Stromal cell of bone marrow (primary cell): ENCODE measurements at places on chromosomes 2 and 18.

DNA sequence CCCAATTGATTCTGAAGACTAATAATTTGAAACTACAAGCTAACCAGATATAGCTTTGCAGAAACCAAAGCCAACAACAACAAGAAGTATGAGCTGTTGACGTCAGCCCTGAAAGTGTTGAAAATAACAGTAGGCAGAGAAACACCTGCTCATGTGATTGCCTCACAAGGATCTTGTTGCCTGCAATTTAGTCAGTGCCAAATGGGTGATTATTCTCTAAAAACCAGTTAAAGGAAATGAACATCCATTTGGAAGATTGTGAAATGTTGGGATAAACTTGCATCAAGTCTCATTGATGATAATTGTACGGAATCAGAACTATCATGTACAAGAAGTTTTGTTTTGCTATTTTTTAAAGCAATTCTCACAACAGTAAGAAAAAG lies 2.8 kb downstream of the CYTIP start:
- no peak for DNase-seq

- no peak for DNase-seq
Measured at GRCh38 chr2:43419876-43420275, 176.0 kb downstream of the THADA start.

DNA sequence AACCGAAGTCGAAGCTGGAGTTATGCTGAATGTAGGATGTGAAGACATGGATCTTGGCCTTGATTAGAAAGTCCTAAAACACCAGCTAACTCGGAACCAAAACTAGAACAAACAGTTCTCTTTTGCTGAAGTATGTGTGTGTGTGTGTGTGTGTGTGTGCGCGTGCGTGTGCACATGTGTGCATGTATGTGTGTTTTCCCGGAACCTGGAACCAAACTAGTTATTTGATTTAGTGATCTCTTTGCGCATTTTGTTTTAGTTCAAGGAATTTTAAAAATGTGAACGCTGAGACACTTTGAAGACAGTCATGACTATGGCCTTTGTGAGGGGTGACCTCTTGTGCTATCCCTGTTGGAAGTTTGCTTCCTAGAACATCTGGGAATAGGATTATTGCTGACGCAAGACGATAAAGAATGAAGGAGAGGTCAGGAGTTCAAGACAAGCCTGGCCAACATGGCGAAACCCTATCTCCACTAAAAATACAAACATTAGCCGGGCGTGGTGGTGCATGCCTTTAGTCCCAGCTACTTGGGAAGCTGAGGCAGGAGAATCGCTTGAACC lies 23.8 kb downstream of the FHL2 start:
- no peak for DNase-seq

- DNase-seq, result no peak
Measured at GRCh38 chr2:37441055-37441454, 96.6 kb downstream of the QPCT start.

- no peak for DNase-seq
Measured at GRCh38 chr2:191497822-191498221, 180.1 kb upstream of the NABP1 start.

DNA sequence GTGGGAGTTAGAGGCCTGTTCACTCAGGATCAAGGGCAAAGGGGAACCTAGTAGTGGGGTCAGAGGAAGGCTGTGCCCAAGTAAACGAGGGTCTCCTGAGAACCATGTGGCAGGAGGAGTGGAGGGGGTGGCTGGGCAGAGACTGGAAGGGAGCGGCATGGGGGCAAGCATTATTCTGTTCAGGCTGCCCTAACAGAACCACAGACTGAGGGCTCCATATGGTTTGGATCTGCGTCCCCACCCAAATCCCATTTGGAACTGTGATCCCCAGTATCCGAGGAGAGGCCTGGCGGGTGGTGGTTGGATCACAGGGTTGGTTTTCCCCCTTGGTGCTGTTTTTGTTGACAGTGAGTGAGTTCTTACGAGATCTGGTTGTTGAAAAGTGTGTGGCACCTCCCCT lies 287.0 kb downstream of the PHLPP1 start:
- no peak for DNase-seq

DNA sequence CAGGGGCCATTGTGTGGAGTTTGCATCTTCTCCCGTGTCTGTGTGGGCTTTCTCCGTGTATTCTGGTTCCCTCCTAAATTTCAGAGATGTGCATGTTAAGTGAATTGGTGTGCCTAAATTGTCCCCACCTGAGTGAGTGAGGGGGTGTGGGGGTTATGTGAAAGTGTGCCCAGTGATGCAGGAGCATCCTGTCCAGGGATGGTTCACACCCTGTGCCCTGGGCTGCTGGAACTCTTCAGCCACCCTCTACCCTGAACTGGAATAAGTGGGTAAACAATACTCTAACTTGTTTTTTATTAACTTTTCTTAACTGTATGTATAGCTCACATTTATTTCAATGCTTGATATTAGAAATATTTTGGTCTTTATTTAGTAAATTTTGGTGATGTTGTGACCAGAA lies 56.0 kb downstream of the UBE2E3 start:
- no peak for DNase-seq

DNA sequence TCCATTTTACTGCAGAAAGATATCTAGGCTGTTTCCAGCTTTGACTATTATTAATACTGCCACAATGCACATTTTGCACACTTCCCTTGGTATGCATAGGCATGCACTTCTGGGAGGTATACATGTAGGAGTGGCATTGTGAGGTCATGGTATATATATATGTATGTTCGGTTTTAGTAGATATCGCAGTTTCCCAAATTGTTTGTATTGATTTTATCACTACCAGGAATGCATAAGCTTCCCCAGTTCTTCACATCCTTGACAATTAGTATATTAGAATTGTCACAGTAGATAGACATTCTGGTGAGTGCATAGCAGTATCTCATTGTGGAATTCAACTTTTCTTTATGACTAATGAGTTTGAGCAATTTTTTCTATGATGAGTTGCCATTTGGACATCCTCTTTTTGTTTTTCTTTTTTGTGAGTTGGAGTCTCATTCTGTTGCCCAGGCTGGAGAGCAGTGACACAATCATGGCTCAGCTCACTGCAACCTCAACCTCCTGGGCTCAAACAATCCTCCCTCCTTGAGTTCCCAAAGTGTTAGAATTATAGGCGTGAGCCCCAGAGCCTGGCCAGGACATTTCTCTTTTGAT lies 4.2 kb upstream of the GRB14 start:
- peak; percentile 80 for DNase-seq

DNA sequence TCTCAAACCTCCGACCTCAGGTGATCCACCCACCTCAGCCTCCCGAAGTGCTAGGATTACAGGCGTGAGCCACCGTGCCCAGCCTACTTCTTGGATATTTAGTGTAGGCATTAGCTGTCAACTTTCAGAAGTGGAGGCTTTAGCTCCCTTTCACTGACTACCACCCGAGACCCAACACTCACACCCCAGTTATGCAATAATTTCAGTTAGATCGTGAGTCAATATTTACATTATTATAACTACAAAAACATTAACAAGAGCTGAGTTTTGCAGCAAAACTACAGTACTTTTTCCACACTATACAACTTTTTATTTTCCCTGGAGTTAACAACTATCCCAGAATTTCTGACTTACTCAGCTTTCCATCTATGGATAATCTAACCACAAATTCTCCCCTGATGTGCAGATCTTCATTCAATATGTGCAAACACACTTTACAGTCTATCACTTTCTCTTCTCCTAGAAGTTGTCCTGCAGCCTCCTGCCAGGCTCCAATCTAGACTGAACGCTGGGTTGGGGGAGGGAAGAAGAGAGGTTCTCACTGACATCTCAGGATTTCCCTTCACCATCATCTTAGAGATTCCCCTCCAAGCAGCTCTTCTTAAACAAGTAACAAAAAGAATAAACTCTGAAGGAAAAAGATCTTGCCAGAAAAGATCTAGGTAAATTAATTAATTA lies 10.1 kb downstream of the TBC1D8 start:
- peak; percentile 52 for DNase-seq

GRCh38 chr2:42964439-42965083 lies 172.2 kb upstream of the HAAO start:
- peak; percentile 94 for DNase-seq

DNA sequence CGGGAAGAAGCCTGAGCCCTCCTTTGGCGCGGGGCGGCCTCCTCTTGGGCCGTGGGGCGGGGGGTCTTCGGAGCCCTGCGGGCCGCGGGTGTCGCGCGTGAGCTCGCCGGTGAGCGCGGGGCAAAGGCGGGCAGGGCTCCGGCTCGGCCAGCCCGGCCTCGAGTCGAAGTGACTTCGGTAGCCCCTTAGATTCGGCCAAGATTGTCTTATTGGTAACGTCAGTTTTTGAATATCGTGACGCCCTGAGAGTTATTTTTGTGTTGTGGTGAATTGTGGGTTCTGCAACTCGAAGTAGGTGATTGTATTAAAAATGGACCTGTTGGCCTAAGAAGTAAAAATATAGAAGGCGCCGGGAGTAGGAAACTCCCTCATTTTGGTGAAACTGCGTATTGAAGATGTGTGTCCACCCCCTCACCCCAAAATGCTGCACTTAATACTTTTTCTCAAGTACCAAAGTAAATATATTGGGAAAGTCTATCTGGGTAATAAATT lies 669 bp downstream of the MARCHF7 start:
- no peak for DNase-seq

DNA sequence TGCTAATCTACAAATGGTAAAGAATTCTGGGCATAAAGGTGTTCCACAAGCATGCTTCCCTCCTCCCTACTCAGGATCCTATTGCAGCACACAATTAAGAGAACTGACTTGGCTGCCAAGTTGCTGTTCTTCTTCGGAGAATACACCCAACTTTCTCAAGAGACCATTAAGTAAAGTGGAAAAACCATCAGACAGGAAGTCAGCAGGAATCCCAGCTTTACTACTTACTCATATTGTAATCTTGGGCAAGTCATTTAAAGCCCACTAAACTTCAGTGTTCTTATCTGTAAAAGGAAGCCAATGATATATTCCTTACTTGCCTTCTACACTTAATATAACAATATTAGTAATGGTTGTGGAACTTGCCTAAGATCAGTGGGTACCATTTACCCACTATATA lies 37.8 kb downstream of the PSTPIP2 start:
- no peak for DNase-seq

DNA sequence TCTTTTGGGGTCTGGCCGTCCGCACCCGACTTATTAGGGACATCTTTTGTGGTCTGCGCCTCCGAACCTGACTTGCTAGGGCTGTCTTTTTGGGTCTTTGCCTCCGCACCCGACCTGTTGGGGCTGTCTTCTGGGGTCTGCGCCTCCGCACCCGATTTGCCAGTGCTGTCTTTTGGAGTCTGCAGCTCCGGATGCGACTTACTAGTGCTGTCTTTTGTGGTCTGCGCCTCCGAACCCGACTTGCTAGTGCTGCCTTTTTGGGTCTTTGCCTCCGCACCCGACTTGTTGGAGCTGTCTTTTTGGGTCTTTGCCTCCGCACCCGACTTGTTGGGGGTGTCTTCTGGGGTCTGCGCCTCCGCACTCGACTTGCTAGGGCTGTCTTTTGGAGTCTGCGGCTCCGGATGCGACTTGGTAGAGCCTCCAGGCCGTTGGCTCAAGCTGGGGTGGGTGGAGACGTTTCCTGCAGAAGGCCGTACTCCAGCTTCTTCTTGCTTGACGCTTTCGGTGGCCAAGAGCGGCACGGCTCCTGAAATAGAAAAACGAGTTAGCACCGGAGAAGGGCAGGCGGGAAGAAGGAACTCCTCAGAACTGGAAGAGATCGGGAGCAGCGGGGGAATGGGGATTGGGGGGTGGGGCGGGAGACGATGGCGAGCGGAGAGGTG lies 498 bp downstream of the TGOLN2 start:
- no peak for DNase-seq

DNA sequence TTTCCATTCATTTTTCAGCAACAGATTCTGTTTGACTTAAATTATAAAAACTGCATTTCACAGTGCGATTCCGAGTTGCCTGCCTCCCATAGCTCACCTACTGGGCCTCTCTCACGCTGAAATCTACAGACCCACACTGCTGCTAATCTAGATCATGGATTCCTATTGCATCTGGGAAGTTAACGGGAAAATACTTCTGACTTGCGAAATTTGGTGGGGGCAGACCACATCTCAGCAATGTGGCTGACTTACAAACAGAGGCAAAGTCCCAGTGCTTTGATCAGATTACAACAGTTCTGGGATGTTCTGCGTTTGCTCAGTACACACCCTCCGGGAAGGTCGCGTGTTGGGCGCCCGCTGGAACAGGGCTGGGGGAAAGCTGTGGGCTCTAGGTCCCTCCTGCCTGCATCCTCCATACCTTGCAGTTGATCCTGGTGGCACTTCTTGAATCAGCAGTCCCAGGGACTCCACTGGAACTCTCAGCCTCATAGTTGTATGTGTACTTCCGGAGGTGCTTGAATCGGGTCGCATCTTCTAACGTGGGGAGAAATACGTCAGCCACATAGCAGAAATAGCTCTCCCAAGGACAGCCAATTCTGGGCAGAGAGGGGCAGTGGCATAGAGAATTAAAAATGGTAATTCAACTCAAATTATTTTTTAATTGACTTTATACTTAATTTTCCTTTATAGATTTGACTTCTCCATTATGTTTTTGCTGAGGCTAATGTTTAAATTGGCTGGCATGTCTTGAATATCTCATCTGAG lies 1.7 kb downstream of the APOB start:
- no peak for DNase-seq

DNA sequence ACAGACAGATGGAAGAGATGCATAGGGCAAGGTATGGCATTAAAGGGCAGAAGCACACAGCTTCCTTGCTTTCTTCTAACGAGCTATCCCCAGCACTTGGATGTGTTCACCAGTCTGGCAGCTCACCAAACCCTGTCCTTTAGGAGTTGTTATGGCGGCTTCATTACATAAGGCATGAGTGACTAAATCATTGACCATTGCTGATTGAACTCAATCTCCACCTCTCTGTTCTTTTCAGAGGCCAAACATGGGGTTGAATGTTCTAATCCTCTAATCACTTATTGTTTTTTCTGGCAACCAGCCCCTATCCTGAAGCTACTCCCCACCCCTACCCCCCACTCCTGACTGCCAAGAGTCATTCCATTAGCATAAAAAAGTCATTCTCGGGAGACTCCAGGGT lies 301.8 kb downstream of the XIRP2 start:
- peak; percentile 91 for DNase-seq

DNA sequence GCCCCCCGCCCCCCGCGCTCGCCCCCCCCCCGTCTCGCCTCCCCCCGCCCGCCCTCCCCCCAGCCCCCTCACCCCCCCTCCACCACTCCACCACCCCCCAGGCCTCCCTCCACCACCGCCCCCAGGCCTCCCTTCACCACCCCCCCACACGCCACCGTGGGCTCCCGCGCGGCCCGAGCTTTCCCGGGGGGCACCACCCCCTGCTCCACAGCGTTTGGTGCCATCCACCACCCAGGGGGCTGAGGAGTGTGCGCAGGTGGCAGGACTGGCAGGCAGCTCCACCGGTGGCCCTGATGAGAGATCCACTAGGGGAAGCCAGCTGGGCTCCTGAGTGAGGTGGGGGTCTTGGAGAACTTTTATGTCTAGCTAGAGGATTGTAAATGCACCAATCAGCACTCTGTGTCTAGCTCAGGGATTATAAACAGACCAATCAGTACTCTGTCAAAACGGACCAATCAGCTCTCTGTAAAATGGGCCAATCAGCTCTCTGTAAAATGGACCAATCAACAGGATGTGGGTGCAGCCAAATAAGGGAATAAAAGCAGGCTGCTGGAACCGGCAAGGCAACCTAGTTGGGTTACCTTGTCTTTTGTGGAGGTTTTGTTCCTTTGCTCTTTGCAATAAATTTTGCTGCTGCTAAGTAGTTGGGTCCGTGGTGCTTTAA lies 43.0 kb upstream of the ITSN2 start:
- DNase-seq, result no peak

- no peak for DNase-seq
Measured at GRCh38 chr2:12741380-12741779, 24.6 kb downstream of the TRIB2 start.
